CD4-positive, alpha-beta T cell treated with Interleukin-10 for 1 hour (primary cell): ENCODE measurements at places on chromosomes 3 and 15.

DNA sequence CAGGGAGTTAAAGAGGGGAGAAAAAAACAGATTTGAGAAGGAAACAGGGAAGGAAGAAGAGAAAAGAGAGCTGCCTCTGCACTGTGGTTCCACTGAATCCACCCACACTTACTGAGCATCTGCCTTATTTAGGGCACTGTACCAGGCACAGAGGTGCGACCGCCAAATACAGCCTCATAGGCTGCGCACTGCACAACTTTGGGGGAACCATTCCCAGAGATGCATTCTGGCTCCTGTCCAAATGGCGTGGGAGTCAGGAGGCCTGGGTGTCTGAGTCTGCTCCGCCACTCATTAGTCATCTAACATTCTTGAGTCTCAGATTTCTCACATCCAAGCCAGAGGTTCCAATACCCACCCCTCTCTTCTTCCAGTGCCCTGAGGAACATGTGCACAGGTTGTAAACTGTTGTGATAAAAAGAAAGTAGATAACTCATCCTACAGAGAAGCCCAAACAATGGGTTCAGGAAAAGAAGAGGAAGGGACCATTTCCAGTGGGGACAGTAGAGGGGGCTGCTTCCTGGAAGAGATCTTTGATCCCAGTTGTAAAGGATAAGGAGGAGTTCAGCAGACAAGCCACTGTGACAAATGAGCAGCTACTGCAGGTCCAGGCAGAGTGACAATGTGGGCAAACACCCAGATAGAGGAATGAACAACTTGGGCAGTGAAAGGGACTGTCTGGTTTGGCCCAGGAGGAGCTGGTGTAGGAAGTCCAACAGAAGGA, 254.6 kb downstream of the UACA start:
- DNase-seq, result no peak

GRCh38 chr15:69451951-69452691, 497 bp upstream of the RPLP1 start:
- no peak for DNase-seq

DNA sequence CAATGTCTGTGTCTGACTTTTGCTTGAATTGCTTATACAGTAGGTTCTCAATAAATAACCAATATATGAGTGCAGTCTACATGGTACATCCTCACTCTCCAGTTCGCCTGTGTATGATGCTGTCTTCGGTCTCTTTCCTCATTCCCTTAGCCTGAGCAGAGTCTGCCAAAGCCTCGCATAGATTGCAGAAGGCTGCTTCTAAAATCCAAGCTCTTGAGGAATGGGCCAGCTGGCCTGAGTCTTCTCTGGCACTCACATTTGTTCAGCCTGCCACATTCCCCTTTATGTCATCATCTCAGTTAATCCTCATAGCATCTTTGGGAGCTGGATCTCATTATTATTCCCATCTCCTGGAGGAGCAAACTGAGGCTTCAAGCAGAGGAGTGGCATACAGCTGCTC, 27.2 kb upstream of the ADAMTS7 start:
- no peak for DNase-seq

GRCh38 chr3:136279092-136279491, 29.0 kb downstream of the PCCB start:
- no peak for DNase-seq

- DNase-seq, result no peak
These were observed 10.5 kb downstream of the BNIP2 start for GRCh38 chr15:59678620-59679019.

DNA sequence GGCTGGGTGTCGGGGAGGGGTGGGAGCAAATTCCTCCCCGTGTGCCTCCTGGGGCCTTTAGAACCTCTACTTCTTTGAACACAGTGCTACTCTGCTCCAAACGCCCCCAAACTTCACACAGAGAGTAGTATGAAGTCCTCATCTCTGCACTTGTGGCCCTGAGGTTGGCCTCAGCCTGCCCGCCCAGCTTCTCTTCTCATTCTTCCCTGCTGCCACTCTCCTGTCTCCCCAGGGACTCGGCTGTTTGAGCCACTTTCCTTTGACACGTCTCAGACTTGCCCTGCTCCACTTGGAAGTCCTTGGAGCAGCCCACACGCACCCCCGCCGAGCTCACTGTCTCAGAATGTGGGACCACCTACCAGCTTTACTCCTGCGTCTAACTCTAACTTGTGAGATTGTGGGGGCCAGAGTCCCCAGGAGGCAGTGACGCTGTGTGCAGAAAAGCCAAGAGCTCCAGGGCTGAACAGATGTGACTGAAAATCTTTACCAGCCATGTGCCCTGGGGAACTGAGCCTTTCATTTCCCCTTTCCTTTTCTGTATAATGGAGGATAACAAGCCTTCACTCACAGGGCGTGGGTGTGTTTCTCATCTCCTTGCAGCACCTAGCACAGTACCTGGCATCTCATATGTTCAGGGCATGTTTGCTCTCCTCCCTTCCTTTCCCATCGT, 233.6 kb upstream of the CTDSPL start:
- DNase-seq, result no peak

GRCh38 chr3:69058180-69058946, 6.2 kb upstream of the TMF1 start:
- peak; percentile 48 for DNase-seq

DNA sequence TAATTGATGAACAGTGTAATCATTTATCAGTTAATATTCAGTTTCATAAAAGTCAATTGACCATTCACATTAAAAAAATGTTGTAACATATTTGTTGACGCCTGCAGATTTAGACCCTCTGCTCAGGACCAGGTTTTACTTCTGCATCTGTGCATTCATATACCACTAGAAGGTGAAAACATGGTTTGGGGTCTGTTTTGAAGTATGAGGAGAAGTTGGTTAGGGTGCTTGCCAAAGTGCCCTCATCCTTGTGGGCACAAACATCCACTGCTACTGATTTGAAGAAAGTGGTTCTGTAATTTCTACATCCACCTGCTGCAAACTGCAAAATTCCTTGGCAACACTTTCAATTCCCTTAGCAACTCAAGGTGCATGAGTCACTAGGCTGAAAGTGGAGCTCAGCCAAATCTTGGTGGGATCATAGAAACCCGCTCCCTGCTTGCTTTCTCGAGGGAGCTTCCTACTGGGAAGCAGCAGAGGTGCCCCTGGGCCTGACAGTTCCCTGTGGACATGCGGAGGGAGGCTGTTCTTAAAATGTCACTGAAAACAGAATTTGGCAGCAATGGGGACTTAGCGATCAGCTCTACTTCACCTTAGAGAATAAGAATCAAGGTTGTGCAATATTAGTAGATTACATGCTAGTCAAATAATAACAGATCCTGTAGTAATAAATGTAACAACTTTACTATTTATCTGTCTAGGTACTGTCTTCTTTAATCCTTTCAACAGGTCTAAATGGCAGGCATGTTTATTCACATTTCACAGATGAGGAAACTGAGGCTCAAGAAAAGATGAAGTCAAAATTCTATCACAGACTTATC, 301.0 kb upstream of the TBL1XR1 start:
- no peak for DNase-seq
